ENCODE measurements at places on chromosomes 3 and 15.

DNA sequence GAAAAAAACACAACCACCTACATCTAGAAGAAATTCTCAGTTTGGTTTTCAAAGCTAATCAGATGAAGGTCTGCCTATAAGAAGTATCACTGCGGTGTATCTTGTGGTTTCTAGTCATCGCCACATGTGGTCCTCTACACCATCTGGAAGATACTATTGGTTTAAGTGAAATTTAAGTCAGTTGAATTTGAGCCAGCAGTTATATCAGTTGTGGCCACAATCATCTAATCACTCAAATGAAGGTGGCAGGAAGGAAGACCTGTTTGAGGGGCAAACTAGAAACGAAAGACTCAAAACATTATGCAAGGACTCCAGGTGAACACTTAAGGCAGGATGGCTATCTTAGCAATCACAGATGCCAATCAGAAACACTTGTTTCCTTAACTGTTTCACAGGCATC is 48.7 kb downstream of the ETV5 start:
- DNase-seq, result no peak

- no peak for DNase-seq
Observed at GRCh38 chr15:45110256-45110820, 3.6 kb downstream of the DUOX2 start.

- DNase-seq, result peak; percentile 57
Observed at GRCh38 chr15:50880651-50881114, 27.8 kb upstream of the AP4E1 start.

DNA sequence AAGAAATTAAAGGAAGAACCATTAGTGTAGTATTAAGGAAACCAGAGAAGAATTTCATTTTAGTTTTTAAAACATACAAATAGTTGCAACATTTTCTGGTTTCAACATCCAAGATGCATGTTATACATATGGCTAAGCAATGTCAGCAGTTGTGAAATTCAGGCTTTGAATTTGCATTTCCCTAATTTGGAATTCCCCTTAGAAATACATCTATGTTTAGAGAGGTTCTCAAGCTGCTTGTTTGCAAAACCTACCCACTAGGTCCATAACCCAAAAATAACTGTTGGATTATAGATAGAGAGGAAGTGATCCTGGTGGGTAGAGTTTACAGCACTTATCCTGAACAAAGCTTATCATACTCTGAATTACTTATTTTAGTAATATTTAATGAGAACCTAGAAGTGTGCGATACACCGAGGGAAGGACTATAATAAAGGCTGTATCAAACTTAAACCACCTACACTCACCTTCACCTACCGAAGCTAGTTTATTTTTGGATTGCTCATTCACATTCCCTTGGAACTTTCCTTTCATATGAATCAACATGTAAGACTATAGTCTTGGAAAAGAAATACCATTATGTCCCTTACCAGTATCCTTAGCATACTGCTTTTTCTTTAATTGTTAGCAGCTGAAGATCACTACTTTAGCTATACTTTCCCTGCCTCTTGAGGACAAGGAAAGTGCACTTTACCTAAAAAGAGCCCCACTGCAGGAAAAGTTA is 60.6 kb downstream of the CHAC1 start:
- DNase-seq, result no peak

- DNase-seq, result no peak
Observed at GRCh38 chr3:82764521-82764920, 1003.1 kb upstream of the GBE1 start.

- no peak for DNase-seq
Observed at GRCh38 chr3:154791611-154792010, 288.5 kb upstream of the MME start.

- DNase-seq, result peak; percentile 95
Observed at GRCh38 chr3:188197388-188197847, 43.5 kb downstream of the LPP start.

Measured in mesendoderm (in vitro differentiated cells).